ENCODE measurements at places on chromosomes 13 and 19. TPM values are rescaled to one million over a fixed set of nuclear protein-coding genes. Genes with fewer than 3 reads are reported as not detected.

DNA sequence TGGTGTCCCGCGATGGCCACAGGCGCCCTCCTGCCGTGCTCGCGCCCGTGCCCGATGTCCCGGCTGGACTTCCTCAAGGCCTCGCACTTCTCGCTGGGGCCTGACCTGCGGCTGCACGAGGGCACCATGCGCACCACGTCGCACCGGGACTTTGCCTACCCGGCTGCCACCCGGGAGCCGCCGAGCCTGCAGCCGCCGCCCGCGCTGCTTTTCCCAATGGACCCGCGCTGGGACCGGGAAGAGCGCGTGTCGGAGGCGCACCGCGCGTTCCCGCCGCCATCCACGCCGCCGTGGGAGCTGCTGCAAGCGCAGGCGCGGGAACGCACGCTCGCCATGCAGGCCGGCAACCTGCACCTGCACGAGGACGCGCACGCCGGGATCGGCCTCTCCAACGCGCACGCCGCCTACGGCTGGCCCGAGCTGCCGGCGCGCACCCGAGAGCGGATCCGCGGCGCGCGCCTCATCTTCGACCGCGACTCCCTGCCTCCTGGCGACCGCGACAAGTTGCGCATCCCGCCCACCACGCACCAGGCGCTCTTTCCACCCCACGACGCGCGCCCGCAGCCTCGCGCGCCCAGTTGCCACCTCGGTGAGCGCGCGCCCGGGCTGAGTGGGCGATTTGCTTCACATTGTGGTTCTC, 12.1 kb upstream of the PEX11G start:
- DNase-seq: peak; percentile 72

GRCh38 chr19:45517641-45518468, 10.6 kb downstream of the VASP start:
- DNase-seq: no peak

The RELB gene
- total RNA-seq: 62.4 TPM

DNA sequence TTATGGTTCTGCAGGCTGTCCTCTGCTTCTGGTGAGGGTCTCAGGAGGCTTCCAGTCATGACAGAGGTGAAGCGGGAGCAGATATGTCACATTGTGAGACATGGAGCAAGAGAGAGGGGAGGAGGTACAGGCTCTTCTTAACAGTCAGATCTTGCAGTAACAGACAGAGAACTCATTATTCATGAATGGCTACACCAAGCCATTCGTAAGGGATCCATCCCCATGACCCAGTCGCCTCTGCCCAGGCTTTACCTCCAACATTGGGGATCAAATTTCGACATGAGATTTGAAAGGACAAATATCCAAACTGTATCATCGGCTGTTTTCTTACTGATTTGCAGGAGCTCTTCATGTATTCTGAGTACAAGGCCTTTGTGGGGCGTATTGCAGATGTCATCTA, 21.7 kb downstream of the ZNF507 start:
- no peak for DNase-seq

GRCh38 chr19:17335575-17335974, 920 bp upstream of the ANO8 start:
- DNase-seq: no peak

DNA sequence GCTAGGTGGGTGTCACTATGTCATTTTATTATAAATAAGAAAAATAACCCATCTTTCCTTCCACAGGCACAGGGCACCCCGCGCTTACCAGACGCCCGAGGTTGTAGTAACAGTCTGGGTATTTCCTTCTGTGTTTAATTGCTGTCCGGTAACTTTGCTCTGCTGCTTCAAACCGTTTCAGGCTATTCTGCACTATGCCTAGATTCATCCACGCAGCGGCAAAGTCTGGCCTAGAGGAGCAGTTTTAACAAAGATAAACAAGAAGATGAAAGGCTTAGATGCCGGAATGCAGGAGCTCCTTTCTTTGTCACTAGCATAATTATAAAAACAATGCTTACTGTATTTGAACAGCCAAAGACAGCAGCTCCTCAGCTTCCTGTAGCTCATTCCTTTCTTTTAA, 36.9 kb upstream of the GGACT start:
- no peak for DNase-seq

- no peak for DNase-seq
Observed at GRCh38 chr13:74194846-74195245, 60.6 kb upstream of the KLF12 start.

DNA sequence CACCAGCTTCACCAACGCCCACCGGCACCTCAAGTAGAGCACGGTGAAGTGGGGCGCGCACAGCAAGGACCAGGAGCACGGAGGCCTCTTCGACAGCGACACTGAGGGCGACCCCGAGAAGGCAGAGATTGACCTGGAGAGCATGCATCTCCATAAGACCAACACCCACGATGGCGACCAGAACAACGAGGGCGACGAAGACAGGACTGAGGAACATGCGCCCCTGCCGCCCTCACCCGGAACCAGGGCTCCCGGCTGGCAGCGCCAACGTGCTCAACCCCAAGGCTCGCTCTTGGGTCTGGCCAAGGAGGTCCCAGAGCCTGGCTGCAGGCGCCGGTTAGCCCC, 18.5 kb upstream of the RNF17 start:
- DNase-seq: no peak

The CD70 gene
- total RNA-seq: 8.4 TPM

- no peak for DNase-seq
Observed at GRCh38 chr19:14165990-14166830, 29.8 kb upstream of the ASF1B start.

- peak; percentile 26 for DNase-seq
Observed at GRCh38 chr19:30696514-30696913, 324.3 kb downstream of the ZNF536 start.

The PLK5 gene
- total RNA-seq: not detected

DNA sequence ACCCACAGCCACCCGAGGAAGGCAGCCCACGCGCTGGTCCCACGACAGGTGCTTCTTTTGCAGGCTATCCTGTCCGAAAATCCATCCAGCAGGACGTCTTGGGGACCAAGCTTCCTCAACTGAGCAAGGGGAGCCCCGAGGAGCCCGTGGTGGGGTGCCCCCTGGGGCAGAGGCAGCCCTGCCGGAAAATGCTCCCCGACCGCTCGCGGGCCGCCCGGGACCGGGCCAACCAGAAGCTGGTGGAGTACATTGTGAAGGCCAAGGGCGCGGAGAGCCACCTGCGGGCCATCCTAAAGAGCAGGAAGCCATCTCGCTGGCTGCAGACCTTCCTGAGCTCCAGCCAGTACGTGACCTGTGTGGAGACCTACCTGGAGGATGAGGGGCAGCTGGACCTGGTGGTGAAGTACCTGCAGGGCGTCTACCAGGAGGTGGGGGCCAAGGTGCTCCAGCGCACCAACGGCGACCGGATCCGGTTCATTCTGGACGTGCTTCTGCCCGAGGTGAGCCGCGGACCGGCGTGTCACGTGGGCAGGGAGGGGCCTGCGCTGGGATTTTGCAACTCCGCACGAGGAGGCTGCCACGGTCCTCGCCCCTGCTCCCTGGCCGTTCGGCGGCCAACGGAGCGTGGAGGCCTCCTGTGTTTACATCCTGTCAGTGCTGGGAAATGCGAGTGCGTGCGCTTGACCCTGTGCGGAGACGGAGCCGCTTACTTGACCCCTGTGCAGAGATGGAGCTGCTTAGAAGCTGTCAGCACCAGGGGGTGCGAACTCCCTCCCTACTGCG, 12.9 kb upstream of the NDUFS7 start:
- DNase-seq: no peak

DNA sequence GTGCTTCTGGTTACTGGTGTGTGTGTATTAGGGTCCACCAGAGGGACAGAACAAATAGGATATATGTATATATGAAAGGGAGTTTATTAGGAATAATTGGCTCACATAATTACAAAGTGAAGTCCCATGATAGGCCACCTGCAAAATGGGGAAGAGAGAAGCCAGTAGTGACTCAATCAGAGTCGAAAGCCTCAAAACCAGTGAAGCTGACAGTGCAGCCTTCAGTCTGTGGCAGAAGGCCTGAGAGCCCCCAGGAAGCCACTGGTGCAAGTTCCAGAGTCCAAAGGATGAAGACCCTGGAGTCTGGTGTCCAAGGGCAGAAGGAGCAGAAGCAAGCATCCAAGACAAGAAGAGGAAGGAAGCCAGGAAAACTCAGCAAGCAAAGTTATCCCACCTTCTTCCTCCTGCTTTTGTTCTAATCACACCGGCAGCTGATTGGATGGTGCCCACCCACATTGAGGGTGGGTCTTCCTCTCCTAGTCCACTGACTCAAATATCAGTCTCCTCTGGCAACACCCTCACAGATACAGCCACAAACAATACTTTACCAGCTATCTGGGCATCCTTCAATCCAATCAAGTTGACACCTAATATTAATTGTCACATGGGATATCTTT, 21.7 kb upstream of the SCEL start:
- DNase-seq: no peak

The ARL11 gene
- 0.34 TPM for total RNA-seq

DNA sequence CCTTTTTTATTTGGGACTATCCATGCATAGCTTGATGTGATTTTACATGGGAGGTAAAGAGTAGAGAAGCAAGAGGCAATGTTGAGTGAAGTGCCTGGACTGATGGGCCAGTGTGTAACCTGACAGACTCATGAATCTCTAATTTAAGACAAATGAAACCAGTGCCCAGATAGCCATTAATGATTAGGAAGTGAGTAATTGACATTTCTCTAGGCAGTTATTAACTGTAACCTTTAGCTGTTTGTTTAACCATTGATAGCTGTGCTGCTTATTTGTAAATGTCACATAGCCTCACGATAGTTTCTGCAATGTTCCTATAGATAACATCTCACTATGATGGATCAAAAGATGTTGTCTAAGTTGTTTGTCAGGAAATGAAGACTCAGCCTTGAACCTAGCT, 1047.5 kb upstream of the SPRY2 start:
- no peak for DNase-seq

DNA sequence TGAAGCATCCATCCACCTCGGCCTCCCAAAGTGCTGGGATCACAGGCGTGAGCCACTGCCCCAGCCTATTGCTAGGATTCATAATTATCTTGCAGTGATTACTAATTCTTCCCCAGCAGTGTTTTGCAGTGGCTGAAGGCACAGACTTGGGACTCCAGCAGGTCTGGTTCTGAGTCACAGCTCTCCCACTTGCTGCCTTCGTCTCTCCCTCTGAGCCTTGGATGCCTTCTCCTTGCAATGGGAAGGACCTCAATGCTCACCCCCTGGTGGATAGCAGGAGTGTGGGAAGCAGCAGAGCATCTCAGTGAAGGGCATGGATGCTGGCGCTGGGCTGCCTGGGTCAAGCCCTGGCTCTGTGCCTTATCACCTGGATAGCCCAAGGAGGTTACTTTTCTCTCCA, 37.6 kb upstream of the SHKBP1 start:
- no peak for DNase-seq

The MCEMP1 gene
- not detected for total RNA-seq

The PLVAP gene
- not detected for total RNA-seq

GRCh38 chr19:38839816-38840582, 8.4 kb upstream of the ECH1 start:
- peak; percentile 45 for DNase-seq

DNA sequence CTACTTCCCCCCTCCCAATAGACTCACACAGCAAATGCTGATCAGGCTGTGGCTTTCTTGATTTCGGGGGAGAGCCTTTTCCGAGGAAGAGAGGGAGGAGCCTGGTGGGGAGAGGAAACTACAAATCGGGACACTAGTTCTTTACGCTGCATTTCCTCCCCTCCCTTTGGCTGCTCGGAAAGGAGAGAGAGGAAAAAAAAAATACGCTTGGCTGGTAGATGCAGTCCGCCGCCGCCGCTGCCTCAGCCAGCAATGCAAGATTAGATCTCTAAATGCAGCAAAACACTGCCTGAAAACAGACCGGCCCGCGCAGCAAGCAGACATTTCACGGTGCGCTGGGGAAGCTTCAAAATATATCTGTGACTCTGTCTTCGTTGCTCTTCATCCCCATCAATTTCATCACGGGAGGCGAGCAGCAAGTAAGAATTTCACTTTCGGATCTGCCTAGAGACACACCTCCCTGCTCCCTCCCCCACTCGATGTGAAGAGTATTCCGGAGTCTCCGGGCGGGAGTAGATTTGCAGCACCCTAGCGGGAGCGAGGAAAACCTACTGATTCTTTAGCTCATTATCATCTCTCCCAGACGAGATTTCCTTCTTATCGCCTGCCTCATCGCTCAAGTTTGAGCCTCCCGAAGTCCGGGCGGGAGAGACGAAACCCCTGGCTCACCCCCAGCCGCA, at the start of gene PCDH17:
TSS of gene PCDH17 (plus strand) at position 149 of the 680 bp plus-strand sequence. CDS start 803 bp downstream, outside the sequence.
- peak; percentile 15 for DNase-seq

The ADPRHL1 gene
- 0.56 TPM for total RNA-seq

Data from activated CD4-positive, alpha-beta memory T cell treated with anti-CD3 and anti-CD28 coated beads for 36 hours (primary cell).